ENCODE measurements at places on chromosomes 7 and 10.

- DNase-seq, result no peak
Observed at GRCh38 chr7:7122033-7122478, 60.3 kb upstream of the C1GALT1 start.

- no peak for DNase-seq
Observed at GRCh38 chr10:72095195-72095594, 6.8 kb upstream of the SPOCK2 start.

DNA sequence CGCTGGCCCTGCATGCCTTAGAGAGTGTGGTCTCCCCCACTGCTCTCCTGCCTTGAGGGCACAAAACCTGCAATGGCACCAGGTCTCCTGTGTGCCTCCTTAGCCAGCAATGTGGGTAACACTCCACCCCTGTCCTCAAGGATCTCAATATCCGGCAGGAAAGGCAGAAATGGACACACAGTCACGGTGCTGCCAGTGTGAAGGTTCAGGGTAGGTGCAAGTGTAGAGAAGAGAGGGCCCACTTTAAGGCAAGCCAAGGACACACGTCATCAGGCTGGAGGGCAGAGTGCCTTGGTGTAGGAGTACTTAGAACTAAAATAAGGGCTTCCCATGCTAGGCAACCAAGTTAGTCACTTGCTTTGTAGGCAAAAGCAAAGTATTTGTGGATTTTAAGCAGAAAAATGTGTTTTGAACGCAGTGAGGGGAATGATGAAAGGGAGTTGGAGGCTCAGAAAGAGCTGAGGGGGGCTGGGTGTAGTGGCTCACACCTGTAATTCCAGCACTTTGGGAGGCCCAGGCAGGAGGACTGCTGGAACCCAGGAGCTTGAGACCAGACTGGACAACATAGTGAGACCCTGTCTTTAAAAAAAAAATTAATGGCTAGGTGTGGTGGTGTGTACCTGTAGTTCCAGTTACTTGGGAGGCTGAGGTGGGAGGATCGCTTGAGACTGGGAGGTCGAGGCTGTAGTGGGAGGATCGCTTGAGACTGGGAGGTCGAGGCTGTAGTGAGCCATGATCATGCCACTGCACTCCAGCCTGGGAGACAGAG, 152.8 kb downstream of the ARHGAP21 start:
- DNase-seq, result no peak

- DNase-seq, result no peak
Observed at GRCh38 chr10:50464004-50464409, 159.7 kb downstream of the SGMS1 start.

GRCh38 chr7:73912223-73912622, 51.3 kb downstream of the TMEM270 start:
- DNase-seq, result no peak

- no peak for DNase-seq
Observed at GRCh38 chr7:146370171-146370570, 253.6 kb downstream of the CNTNAP2 start.

DNA sequence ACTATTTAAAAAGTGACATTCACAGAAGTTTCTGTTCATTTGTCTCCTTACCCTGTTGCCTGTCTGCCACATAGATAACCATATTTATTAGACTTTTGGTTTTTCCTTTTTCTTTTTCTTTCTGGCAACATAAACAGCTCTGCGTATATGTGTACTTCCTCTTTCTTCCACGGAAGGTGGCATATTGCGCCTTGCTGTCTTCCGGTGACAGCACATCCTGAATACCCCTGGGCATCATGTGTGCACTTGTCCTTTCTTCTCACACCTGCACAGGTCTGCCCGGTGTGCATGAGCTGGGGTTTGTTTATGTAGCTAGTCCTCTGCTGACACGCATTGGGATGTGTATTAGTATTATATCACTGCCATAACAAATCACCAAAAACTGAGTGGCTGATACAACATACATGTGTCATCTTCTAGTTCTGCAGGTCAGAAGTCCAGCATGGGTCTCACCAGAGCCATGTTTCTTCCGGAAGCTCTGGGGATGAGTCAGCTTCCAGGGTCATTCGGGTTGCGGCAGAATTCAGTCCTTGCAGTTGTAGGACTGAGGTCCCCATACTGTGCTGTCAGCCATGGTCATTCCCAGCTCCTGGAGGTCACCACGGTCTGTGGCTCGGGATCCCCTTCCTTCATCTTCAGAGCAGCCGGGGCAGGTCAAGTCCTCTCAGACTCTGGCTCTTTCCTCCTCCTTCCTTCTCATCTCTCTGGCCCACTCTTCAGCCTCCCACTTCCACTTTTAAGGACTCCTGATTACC, 596.0 kb upstream of the FOXK1 start:
- DNase-seq, result no peak

GRCh38 chr10:2296179-2296891, 559.0 kb upstream of the ADARB2 start:
- no peak for DNase-seq

GRCh38 chr7:39686261-39686924, 63.0 kb downstream of the RALA start:
- DNase-seq, result no peak

GRCh38 chr10:75202321-75203045, 8.1 kb upstream of the VDAC2 start:
- no peak for DNase-seq

- no peak for DNase-seq
Observed at GRCh38 chr7:44116789-44117666, 6.3 kb downstream of the POLD2 start.

- no peak for DNase-seq
Observed at GRCh38 chr7:20299145-20299544, 31.6 kb upstream of the ITGB8 start.

DNA sequence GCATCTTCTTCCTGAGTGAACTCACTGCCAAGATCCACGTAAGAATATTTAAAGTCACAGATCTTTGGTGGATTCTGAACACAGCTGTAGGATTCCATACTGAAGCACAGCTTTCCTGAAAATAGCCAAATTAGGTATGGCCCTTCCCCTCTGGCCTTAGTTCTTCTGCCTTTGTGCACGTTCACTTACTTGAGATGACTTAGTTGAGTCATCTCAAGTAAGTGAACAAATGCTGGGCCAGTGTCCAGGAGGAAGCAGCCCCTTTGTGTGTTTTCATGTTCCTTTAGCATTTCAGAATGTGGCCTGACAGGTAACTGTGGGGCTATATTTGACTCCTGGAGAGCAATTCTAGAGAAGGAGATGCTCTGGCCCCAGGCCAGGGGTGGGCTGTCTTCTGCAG, 51.5 kb downstream of the CCNY start:
- DNase-seq, result no peak

DNA sequence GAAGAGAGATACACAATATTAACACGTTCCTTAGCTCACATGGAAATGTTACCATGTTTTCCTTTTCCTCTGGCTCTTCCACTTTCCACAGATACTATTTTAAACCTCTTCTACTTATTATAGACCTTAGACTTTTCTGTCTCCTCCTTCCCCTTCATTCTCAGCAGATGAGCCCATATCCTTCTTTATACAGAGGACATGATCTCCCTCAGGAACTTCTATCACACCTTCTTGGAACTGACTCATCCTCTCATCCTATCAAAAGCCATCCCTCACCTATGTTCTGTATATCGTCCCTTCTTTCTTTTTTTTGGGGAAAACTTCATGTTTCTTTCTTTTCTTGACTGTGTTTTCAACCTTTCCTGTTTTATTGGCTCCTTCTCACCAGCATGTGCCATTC, 20.8 kb downstream of the MTPN start:
- no peak for DNase-seq

DNA sequence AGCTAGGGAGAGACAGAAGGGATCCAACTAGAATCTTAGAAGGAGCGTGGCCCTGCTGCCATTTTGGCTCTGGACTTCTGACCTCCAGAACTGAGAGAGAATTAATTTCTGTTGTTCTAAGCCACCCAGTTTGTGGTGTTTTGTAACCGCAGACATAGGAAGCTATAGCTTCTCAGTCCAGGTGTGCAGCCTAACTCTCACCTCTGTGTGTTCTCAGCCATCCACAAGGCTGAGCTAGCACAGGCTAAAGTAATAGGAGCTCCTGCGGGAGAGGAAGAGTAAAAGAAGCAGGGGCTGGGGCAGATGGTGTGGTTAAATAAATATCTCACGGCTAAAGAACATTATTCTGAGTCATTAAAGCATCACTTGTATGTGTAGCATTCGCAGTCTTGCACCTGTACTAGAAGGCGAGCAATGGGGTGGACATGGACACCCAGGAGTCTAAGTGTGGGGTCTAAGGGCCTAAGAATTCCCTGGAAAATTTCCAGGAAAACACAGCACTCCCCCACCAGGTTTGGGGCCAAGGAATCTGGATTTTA, 94.1 kb downstream of the AOAH start:
- no peak for DNase-seq

GRCh38 chr10:3745521-3745920, 39.5 kb downstream of the KLF6 start:
- DNase-seq, result no peak

- no peak for DNase-seq
Observed at GRCh38 chr7:81120803-81121202, 202.0 kb upstream of the SEMA3C start.

GRCh38 chr7:50121286-50121685, 28.2 kb upstream of the ZPBP start:
- no peak for DNase-seq

- DNase-seq, result no peak
Observed at GRCh38 chr10:77850620-77851231, 75.8 kb downstream of the DLG5 start.

Data from caudate nucleus (tissue), 63 donors.